Inflammatory macrophage treated with lipopolysaccharide for 4 hours (primary cell): ENCODE measurements at places on chromosomes 5 and 9.

DNA sequence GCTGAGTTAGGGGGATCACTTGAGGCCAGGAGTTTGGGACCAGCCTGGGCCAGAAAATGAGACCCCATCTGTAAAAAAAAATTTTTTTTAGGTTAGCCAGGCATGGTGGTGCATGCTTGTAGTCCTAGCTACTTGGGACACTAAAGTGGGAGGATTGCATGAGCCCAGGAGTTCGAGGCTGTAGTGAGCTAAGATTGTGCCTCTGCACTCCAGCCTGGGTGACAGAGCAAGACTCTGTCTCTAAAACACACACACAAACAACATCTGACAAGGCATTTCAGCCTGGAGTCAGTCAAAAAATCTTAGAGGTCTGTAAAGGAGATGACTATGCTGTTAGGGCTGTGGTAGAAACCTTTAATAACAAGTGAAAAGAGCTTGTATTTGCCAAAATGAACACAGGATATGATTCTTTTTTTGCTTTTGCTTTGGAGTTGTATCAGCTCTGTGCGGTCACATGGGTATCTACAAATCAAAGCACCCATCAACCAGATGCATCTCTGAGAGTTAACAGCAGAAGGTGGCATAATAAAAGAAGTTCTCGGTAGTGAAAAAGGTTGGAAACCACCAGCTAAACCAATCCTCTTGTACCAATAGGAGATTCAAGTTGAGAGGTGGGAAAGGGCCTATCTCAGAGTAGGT lies 3.6 kb upstream of the PSMD5 start:
- no peak for DNase-seq

GRCh38 chr5:149616727-149617285 lies 35.5 kb downstream of the ARHGEF37 start:
- DNase-seq = no peak

DNA sequence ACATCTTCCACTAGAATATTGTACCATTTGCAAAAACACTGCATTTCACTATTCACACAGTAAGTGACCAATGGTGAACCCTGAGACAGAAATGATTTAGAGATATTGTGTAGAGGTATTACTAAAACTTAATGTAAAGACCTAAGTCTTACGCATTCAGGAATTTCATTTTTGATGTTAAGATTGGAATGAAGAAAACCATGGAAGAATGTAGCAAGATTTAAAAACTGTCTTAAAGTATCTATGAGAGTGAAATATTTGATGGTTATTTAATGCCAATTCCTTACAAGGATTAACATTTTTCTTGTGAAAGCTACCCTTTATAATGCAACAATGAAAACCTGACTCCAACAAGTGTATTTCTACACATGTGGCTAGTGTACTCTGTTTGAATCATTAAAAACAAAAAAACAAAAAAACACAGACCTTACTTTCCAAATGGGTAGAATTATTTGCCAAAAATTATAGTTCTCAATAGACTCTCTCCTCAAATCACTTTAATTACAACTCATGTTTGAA lies 172.0 kb downstream of the NNT start:
- DNase-seq = no peak

- peak; percentile 37 for DNase-seq
These were observed 603.8 kb downstream of the TLE4 start for GRCh38 chr9:80175286-80176150.

- DNase-seq = no peak
These were observed 290.0 kb downstream of the ARRDC3 start for GRCh38 chr5:91092859-91093783.

GRCh38 chr5:88507261-88507660 lies 238.6 kb upstream of the TMEM161B start:
- no peak for DNase-seq

DNA sequence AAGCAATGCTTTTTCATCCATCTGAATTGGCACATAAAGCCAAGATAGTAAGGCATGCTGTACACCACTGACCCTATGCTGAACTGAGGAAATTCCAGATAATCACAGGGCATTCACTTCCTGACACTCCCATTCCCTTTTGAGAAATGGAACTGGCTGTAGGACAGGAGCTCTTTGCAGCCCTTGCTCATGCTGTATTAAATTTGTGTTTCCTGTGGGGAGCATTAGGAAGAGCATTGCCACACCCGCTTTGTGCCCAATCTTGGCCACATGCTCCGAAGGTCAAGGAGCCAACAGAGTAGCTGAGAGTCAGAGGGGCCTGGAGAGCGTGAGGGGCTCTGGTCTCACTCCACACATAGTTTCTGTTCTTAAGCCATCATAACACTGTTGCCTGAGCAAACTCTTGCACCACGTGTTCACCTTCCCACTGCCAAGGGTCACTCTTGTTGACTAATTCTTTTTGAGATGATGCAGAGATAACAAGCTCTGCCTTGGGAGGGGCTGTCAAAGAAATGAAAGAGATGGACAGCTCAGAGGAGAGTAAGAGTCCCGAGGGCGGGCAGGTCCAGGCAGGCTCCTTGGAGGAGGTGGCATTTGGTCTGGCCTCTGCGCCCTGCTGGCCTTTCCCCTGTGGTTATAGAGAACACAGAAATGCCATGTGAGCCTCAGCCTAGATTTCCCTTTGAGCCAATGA lies 31.7 kb upstream of the ARAP3 start:
- DNase-seq = no peak

DNA sequence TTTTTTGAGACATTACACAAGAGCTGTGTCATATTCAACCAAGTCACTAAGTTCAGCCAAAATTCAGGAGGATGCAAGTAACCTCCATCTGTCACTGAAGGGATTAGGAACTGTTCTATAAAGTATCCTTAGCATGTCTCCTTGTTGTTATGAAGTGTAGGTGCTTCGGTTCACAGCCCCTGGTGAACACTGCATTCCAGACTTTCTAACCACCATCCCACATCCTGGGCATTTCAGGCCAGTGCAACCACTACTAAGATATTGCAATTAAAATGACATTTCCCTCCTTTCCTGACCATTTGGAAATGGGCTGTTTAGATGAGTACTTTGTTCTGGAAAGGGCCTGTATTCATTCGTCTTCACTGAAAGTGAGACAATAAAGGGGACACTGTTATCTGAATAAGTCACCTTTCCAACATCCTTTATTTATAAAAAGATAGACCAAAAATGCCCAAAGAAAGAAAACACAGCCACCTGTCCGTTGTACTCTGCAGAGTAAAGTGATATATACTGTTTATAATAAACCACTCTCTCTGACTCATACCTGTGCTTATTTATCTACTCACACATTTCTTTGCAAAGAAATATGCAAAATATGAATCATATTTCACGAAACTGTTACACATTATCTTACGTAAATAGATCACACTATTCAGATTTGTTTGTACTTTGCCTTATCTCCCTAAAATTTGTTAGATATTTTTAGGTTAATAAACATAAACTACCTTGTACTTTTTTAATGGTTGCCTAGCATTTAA lies 861.9 kb downstream of the CDH18 start:
- no peak for DNase-seq

- peak; percentile 67 for DNase-seq
These were observed at the start of gene CDC14B for GRCh38 chr9:96619491-96620180. Gene CDC14B, minus strand, starts transcription at chr9:96619843. Its CDS starts 465 bp downstream, at chr9:96619378.

- DNase-seq = peak; percentile 92
These were observed 47.7 kb upstream of the TMC1 start for GRCh38 chr9:72473474-72474261.

- DNase-seq = no peak
These were observed 64.2 kb downstream of the ZNF354C start for GRCh38 chr5:179124273-179124852.

- no peak for DNase-seq
These were observed 20.3 kb upstream of the GRAMD2B start for GRCh38 chr5:126402621-126403555.

DNA sequence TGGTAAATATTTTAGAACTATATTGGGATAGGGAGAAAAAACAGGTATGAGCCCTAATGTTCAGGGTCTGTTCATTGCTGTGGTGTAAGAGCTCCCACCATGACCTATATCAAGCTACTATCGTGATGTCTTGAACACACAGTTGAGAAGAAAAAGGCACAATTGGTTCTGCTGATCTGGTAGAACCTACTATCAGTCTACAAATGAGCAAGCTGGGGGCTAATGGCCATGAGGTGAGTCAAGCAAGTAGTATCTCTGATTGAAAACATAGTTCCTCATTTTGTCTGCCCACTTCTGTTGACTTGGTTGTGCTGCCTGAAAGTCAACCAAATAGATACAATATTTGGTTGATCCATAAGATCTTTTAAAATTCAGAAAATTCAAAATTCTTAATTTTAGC lies 1026.3 kb downstream of the CDH12 start:
- no peak for DNase-seq

DNA sequence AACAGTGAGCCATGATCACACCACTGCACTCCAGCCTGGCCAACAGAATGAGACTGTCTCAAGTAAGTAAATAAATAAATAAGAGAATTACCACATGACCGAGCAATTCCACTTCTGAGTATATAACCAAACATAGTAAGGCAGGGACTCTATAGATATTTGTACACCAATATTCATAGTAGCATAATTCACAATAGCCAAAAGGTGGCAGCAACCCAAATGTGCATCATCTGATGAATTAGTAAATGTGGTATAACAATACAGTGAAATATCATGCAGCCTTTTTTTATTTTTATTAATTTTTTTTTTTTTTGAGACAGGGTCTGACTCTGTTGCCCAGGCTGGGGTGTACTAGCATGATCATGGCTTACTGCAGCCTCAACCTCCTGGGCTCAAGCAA lies 33.1 kb downstream of the ALDH7A1 start:
- no peak for DNase-seq
